ENCODE measurements at places on chromosomes 1 and 21.
A peak's percentile ranks its signal among the peaks of the same experiment; 100 is the strongest.

DNA sequence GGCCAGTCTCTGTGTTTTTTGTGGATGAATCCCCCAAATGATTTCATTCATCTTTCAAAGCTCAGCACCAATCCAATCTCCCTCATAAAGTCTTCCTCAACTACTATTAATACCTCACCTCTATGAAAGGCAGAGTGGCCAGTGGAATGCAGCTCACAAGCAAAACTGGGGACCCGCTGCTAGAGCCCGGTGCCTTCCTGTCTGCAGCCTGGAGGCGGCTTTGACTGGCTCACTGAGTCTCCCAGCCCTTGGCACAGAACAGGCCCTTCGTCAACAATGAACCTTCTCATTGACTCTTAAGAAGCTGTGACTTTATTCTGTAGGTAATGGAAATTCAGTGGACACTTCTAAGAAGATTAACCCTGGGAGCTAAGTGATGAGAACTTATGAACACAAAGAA lies 86.8 kb upstream of the RAB4A start:
- DNase-seq: no peak

DNA sequence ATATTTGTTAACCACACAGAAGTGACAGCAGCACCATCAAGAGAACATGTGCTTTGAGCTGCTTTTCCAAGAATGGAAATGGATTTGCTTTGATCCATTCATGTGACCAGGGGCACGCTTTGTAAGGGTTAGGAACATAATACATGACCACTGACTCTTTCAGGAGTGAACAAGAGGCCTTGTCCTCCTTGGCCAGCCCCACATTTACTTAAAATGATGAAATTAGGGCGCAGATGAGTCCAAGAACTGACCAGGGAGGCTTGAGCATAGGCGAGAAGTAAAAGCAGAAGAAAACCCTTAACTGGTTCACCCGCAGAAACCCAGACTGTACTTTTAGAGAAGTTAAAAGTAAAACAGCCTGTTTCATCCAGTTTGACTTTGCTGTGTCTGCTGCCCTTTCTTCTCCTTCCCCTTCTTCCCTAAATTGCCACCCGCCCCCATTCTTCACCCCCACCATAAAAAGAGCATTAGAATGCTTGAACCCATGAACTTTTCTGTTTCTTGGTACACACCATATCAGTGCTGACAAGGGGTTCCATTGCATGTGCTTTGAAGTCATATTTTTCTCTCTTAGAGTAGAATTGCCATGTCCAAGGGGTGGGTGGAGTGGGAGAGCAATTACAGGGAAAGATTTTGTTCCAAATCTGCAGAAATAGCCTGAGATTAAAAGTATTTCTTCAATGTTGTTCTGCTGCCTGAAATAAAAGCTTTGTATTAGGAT lies 2.6 kb upstream of the GLUL start:
- no peak for DNase-seq

DNA sequence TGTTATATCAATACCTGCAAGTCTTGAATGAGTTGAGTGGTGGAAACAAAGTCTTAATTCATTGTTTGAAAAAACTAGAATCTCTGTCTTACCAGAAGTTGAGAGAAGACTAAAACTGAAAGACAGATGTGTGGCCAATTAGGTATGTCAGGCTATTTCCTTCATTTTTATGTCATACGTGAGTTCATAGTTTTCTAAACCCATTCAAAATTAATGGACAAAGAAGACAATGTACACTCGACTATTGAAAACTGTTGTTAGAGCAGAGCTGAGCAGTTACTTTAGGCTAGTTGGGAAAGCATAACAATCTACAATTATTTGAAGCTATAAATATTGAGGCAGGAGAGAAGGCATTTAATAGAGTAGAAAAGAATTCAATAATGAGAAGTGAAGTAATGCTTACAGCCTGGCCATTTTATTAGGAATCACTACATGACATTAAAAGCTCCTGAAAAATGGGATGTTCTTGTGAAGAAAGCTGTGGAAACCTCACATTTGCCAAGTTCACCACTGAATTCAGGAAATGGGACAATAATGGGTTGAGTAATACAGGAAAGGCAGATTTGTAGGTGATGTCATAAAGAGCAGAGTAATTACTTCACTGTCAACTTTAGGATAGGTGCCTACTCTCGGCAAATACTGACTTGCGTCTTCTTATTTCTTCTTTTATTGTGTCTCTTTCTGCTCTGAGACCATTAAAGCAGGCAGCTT lies 204.4 kb downstream of the PLA2G4A start:
- DNase-seq: no peak

DNA sequence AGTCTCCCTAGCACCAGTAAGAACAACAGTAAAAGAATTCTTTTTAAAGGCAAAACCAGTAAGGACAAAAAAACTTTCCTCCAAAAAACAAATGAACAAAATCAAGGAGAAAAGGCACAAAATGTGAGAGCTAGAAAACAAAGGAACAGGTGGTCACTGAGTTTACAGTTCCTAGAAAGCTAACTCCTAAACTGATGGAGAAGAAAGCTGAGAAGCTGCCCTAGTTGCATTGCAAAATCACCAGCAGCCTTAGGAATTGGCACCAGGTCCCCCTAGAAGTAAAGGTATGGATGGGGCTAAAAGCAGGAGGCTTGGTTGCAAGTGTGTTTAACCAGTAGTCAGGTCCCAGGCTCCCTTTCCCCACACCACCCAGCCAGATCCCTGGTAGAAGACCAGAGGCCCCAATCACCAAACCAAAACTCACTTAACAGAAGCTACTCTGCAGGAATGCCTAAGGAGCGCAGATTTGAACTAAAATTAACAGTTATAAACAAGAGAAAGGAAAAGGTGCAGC lies 47.6 kb downstream of the RAB3GAP2 start:
- no peak for DNase-seq

DNA sequence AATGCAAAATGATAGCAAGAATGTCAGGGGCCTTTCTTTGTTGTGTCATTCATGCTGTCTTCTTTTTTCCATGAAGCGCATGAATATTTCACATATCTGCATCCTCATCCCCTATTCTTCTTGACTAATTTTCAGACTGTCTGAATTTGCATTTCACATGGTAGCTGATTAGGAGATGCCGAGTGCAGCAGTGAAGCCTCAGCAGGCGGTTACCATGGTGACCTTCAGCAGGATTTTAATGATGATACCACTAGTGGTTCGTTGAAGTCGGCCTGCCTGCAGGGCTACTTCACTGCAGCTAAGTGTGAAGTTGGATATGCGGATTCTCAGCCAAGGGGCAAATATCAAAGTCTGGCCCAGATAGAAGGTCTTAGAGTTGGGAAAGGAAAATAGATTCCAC lies 141.8 kb downstream of the NEK7 start:
- no peak for DNase-seq

GRCh38 chr1:111943846-111944749 lies 45.4 kb downstream of the KCND3 start:
- no peak for DNase-seq

- DNase-seq: peak; percentile 59
Measured at GRCh38 chr1:231612393-231613089, 14.0 kb upstream of the DISC1 start.

DNA sequence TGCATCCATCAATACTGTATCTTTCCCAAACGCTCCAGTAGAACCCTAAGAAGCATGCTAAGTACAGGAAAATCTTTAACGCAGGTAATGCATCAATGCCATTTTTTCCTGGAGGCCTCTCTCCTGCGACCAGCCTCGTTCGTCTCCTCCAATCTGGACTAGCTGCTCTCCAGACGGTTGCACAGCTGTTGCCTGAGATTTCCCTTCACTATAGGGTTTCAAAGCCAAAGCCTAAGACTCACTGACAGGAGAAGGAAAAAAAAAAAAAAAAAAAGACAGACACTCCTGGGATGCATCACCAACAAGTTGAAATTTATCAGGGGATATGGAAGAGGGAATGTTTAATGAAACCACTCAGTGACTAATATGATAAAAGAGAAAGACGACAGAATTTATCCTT lies 93.0 kb downstream of the APP start:
- no peak for DNase-seq

GRCh38 chr1:184626076-184627006 lies 128.3 kb downstream of the EDEM3 start:
- no peak for DNase-seq

- no peak for DNase-seq
Measured at GRCh38 chr1:116510361-116510760, 60.5 kb downstream of the CD58 start.

- DNase-seq: no peak
Measured at GRCh38 chr21:42387164-42387563, 8.7 kb downstream of the TMPRSS3 start.

DNA sequence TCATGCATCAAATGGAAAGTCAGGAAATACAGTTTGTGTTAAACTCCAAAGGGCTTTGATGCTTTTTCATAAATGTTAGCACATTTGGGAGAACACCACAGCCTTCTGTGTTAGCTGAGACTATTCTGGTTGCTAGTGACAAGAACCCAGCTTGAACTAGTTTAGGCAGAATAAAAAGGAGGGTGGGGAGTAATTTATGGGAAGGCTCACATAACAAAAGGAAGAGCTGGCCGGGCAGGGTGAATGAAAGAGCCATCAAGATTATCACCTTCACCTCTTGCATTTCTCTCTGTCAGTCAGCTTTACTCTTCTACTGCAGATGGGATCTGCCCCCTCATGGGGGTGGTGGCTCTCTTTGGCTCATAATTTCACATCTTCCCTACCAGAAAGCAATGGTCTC lies 75.4 kb upstream of the VTCN1 start:
- no peak for DNase-seq

DNA sequence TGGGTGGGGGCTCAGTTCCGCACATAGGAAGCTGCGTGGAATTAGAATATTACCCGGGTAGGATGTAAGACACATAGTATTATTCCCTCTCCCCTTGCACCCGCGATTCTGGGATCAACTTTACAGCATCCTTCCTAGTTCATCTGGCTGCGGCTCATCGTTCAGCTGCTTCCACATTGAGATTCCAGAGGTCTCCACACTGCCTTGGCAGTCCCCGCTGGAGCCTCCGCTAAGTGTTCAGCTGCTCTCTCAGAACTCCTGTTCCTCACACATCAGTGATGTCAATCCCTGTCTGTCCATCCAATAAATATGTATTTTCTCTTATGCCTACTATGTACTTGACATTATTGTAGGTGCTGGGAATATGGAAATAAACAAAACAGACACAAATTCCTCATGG lies 135.6 kb upstream of the SYT6 start:
- DNase-seq: no peak

GRCh38 chr1:192477630-192478029 lies 97.9 kb upstream of the RGS1 start:
- DNase-seq: peak; percentile 47

- DNase-seq: no peak
Measured at GRCh38 chr1:212628046-212628445, 19.5 kb downstream of the ATF3 start.

- no peak for DNase-seq
Measured at GRCh38 chr1:214106375-214106774, 118.6 kb downstream of the PROX1 start.

- peak; percentile 61 for DNase-seq
Measured at GRCh38 chr1:36306210-36306901, at the start of gene SH3D21. Gene SH3D21, plus strand, starts transcription at chr1:36306368. Its CDS starts 53 bp downstream, at chr1:36306421.

- DNase-seq: no peak
Measured at GRCh38 chr1:246459221-246459620, 47.9 kb downstream of the SMYD3 start.

DNA sequence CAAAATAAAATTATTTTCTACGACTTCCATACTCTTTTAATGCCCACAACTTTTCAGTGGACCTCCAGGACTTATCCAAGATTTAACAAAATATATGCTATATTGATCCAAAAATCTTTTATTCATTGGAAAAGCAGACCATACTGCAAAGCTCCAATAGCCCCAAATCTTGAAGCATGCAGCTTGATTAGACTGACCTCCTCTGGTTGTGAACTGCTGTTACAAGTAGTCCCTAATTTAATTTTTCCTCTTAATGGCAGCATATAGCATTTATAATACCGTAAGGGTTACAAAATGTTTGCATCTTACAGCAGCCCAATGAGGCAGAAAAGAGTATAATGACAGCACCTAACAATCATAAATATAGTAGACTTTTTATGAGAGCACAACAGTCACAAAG lies 49.8 kb downstream of the TPR start:
- peak; percentile 29 for DNase-seq

GRCh38 chr1:212111536-212111935 lies 76.0 kb downstream of the DTL start:
- no peak for DNase-seq

GRCh38 chr21:26060335-26061115 lies 110.0 kb downstream of the APP start:
- no peak for DNase-seq
